ENCODE measurements at places on chromosomes 11 and 22.
A peak's percentile ranks its signal among the peaks of the same experiment; 100 is the strongest.

GRCh38 chr11:88815505-88815904 lies 250.3 kb downstream of the GRM5 start:
- no peak for DNase-seq

- no peak for DNase-seq
Measured at GRCh38 chr11:12005476-12005875, 3.0 kb downstream of the DKK3 start.

DNA sequence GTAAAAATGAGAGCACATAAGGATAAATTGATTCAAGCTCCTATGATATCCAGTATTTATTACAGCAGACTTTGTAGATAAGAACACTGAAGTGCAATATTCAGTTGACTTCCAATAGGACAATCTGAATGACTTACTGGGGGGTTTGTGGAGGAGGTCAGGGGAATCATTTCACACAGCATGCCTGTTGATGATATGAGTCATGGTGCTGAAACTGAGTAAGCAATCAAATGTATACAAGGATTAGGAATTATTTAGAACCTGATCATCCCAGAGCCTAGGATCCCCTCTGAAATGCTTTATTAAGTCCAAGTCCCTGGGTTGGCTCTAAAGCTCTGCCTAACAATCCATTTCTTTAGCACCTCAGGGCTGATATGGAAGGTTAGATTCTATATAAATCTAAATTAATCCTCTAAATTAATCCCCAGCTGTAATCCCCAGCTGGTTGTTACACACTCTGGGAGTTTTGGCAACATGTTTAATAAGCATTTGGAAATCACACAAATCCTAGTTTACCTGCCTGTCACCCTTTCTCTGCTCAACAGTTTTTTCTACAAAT lies 326.4 kb downstream of the GUCY1A2 start:
- no peak for DNase-seq

GRCh38 chr11:112223121-112223520 lies 3.1 kb upstream of the PTS start:
- no peak for DNase-seq

DNA sequence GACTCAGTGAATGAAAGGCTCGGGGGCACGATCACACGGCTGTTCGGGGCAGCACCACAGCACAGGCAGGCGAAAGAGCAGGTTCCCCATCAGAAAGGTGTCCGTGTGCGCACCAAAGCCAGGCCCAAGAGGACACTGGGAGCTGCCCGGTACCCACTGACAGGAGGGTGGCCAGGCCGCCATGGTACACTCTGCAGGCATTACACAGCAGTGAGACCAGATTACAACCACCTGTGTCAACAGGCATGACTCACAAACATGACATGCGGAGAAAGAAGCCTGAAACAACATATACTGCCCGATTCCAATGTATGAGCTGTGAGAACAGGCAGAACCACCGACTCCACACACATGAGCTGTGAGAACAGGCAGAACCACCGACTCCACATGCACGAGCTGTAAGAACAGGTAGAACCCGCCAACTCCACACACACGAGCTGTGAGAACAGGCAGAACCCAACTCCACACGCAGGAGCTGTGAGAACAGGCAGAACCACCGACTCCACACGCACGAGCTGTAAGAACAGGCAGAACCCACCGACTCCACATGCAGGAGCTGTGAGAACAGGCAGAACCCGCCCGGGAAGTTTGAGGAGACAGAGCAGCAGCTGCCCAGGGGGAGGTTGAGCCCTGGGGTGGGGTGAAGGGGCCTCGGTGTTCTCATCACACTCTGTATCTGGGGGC lies 32.6 kb downstream of the KIAA0930 start:
- DNase-seq: peak; percentile 63

GRCh38 chr11:34859496-34859895 lies 56.7 kb downstream of the APIP start:
- DNase-seq: no peak

DNA sequence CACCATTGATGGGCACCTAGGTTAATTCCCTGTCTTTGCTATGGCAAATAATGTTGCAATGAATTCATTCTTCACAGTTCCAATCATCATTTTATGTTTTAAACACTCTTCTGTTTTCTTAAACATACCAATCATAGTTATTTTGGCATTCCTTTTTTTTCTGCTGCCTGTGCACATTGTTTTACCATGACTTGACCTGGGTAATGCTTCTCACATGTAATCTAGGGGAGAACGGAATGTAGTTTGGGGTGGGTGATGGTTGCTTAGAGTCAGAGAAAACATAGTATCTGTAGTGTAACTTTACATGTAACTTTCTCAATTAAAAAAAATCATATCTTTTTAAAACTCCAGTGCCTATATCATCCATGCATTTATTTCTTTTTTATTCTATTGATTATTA lies 1945.3 kb upstream of the RAG2 start:
- DNase-seq: no peak

GRCh38 chr11:74339619-74340018 lies 28.2 kb upstream of the P4HA3 start:
- DNase-seq: no peak

GRCh38 chr11:75718419-75719339 lies 1.0 kb downstream of the MOGAT2 start:
- no peak for DNase-seq

All from Ammon's horn (tissue), 1 donor.